ENCODE measurements at places on chromosomes 11 and 22.

DNA sequence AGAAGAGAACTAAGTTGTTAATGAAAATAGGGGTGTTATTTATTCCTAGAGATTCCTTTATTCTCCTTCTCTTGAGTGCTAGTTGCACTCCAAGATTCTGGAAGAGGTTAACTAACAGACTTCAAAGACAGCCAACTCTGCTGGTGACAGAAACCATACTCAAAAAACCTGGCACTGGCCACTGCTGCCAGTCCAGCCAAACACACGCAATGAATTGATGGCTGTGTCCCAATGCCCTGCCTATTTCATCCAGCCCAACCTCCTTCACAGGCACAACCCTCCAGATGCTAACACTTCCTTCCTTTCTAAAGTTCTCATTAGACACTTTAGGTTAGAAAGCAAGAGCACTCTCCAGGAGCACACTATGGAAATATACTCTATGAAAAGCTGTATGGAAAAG, 150.8 kb upstream of the C11orf58 start:
- DNase-seq, result no peak

DNA sequence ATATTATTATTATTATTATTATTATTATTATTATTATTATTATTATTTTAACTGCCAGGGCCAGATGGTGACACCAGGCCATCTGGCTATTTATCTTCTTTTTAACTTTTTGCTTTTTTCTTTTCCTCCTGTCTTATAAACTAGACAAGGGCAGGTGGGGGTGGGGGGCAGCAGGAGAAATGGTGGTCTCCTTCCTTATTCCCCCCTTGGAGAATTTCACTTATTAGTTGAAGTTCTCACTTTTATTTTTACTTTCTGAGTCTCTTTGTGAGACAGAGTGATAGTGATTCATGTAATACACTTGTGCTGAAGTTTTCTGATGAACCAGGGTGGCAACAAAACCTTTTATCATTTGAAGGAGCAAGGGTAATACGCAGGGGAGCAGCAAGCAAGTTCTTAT, 96.3 kb upstream of the ALKBH3 start:
- DNase-seq, result no peak

DNA sequence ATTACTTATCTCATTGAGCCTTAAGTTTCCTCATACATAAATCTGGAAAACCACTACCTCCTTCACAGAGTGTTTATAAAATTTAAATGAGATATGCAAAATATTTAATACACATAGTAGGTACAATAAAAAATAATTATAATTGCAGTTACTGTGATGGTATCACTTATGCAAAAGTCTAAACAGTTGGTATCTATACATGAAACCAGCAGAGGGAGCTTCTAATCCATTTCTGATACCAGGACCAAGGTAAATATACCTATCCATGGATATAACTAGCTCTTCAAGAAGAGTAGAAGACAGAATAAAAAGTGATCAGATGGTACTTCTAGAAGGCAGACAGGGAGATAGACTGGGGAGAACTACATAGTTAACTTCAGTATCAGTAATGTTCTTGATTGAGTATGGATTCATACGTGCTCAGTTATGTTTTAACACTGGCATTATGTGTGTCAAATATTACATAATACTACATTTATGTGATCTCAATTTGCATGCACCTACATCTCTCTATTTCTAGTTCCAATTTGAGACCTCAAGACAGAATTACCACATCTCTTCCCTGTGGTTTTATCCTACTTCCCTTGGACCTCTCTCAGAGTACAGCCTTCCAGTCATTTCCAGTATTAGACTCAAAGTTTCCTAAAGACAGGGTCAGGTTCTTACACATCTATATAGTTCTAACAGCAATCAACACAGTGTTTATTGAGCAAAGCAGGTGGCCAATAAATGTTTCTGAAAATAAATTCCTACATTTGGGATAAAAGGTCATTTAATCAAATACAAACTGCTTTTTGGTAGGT, 13.7 kb upstream of the TSG101 start:
- DNase-seq, result no peak

- no peak for DNase-seq
Measured at GRCh38 chr22:17201285-17201945, 17.8 kb downstream of the ADA2 start.

DNA sequence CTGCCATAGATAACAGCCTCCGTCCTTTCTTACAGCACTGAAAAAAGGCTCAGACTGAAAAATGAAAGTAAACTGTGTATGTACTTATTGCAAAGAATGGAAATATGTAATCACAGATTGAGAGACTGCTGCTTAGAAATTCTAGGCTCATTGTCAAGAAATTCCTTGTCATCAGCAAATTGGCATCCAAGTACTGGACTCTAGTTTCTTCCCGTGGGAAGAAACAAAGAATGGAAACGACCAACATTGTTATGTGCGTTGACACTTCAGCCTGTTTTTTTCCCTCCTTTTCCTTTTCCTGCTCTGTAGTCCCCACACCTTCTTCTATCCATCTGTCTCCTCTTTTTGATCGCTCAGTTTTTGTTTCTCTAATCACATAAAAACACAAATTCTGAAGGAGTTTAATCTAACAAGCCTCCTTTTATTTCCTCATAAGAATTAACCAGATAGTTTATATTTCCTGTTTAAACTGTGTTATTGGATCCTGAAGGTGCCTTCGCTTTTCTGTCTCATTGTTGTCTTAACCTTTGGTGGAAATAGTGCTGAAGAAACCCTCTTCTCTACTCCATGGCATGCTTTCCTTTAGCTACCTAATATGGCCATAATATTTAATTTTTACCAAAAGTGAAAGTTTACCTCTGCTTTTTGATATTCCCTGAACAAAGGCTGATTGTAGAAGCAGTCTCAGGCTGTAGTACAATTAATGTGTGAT, 20.0 kb upstream of the CASP12 start:
- no peak for DNase-seq

DNA sequence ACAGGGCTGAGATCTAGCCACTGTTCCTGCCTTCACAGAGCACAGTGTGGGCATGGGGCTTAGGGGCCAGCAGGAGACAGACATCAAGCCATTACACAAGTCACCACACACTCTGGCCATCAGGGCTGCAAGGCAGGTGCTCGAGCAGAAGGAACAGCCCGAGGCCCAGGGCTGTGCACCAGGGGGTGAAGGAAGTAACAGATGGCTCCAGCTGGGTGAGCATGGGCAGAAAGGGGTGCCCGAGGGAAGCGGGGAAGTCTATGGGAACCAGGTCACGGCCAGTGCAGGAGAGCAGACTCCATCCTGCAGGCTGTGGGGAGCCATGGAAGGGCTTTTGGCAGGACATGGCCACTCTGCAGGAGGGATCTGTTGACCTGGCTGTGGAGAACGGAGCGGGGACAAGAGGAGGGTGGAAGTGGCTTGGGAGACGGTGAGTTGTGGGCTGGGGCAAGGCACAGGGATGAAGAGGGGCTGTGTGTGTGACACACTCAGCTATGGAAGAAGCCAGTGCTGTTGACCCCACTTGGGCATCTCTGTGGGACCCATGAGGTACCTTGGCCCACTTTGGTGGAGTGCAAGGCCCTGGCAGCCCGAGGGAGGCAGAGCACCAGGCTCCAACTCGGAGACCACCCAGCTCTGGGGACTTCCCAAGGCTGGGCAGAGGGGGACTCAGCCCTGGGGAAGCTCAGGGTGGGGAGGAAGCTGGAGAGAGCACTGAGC, 3.6 kb downstream of the C11orf68 start:
- no peak for DNase-seq

DNA sequence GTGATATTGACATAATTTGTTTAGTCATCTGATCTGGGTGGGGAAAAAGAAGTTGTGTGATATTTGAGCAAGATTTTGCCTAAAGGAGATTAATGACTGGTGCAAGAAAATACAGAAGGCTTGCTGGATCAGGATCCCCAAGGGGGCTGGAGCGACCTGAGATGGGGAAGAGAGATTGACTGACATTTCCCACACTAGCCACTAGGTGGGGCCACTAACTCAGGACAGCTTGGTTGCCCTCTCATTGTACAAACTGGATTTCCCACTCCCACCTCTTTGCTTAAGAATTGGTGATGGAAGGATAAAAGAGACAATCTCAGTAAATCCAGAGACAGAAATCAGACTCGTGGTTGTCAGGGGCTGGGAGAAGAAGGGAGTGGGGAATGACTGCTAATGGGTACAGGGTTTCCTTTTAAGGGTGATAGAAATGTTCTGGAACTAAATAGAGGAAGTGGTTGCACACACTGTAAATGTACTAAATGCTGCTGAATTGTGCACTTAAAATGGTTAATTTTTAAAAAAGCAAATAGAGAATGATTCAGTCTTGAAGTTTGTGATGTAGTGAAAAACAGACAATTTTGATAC, 50.7 kb downstream of the CTTN start:
- no peak for DNase-seq

DNA sequence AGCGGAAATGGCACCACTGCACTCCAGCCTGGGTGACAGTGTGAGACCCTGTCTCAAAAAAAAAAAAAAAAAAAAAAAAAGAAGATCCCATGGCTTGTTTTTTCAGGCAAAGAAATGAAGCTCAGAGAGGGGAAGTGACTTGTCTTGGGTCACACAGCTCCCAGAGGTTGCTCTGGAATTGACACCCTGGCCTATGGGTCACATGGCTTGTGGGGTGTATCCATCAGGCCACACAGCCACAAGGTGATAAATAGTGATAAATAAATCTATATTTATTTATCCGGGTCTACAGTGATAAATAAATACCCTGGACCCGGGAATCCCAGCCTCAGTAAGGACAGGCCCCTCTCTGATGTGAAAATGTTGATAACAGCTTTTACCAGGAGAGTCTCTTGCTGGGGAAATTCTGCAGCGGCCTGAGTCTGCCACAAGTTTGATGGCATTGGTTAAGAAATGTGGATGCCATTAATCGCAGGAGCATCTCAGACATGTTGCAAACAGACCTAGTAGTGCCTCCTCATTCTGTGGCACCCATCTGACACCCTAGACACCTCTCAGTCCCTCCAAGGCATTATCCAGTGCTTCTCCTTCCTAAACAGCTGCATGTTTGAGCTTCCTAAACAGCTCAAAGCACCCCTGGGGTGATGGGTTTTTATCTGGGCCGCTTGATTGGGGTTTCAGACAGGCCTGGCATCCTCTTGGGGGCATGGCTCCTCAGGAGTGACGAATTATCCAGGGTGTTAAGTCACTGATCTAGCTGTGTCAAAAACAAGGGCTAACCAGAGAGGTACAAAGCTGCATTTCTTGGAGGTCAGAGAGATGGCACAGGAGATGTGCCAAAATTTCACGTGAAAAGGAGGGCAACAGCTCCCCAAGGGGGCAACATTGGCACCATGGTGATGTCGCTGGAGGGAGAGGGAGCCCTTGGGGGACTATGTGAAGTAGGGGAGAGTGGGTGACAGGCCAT, 1.9 kb upstream of the EMID1 start:
- DNase-seq, result no peak

Measured in right forelimb (tissue), 1 donor.